ENCODE measurements at places on chromosomes 4 and X.
A peak's percentile ranks its signal among the peaks of the same experiment; 100 is the strongest.

DNA sequence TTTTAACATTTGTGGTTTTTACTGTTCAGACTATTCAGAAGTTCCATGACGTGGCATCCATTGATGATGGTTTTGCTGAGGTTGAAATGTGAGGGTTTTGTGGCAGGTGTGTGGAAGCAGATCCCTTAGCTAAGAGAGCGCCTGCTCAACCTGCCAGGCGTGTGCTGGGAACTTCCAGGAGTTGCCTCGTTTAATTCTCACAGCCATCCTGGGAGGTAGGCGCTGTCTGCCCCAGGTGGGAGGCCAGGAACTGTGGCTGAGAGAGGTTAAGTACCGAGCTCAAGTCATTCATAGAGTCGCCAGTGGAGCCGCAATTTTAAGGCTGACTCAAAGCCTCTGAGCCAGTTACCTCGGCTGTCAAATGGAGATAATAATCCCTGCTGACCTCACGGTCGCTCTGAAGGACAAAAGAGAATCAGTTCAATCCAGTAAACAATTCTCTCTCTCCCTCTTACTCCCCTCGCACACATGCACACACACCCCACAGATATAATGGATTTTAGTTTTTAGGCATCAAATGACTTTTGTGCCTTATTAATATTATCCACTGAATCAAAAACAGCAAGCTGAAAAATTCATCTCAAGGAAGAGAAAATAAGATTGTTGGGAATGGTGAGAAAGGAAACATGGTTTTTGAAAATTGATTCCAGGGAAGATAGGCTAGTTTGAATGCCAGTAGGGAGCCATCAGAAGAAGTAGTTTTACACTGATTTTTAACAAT lies 171.3 kb downstream of the PTTG2 start:
- DNase-seq = no peak

GRCh38 chr4:108543359-108543968 lies 76.9 kb upstream of the RPL34 start:
- no peak for DNase-seq

- DNase-seq = no peak
These were observed 719.5 kb downstream of the TRIML1 start for GRCh38 chr4:188858696-188859095.

GRCh38 chrX:125651426-125651825 lies 331.8 kb downstream of the TEX13C start:
- DNase-seq = no peak

DNA sequence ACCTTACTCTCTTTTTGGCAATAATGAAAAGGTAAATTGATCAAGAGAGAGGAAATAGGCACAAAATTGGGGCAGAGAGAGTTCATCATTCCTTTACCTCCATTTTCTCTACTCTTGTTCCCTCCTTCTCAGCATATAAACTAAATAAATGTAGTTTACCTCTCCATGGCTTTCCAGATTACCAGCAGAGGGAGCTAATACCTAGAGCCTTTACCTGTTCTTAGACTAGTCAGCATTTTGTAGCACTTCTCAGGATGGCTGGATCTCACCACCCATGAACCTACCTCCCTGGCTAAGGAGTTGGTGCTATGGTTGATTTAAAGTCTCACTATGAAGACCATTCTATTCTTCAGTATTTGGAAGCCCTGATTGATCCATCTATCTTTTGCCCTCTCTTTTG lies 15.7 kb downstream of the OFD1 start:
- peak; percentile 14 for DNase-seq

DNA sequence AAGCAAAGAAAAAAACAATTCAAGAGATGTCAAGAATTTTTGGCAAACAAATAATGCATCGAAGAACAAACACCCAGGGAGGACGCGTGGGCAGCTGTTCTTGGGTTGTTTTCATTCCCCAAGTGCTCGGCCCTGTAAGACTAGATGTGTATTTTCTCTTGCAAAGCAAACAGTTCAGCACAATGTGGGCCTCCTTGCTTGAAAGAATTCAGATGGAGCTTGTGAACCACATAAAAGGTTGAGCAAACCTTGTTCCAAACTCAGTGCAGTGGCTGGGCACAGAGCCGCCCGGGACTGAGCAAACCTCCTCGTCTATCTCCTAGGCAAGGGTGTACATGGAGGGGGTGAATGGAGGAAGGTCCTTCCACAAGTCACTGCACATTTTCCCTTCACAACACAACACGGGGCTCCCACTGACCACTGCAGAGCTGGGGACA lies 82.4 kb downstream of the HTRA3 start:
- no peak for DNase-seq

Measured in GM04504 (cell line).